Stimulated activated CD4-positive, alpha-beta T cell treated with anti-CD3 and anti-CD28 coated beads, Interleukin-1b, Interleukin-23, amount 100 ng/mL, for 1 hour (primary cell): ENCODE measurements at places on chromosomes 4 and X.
A peak's percentile ranks its signal among the peaks of the same experiment; 100 is the strongest.

DNA sequence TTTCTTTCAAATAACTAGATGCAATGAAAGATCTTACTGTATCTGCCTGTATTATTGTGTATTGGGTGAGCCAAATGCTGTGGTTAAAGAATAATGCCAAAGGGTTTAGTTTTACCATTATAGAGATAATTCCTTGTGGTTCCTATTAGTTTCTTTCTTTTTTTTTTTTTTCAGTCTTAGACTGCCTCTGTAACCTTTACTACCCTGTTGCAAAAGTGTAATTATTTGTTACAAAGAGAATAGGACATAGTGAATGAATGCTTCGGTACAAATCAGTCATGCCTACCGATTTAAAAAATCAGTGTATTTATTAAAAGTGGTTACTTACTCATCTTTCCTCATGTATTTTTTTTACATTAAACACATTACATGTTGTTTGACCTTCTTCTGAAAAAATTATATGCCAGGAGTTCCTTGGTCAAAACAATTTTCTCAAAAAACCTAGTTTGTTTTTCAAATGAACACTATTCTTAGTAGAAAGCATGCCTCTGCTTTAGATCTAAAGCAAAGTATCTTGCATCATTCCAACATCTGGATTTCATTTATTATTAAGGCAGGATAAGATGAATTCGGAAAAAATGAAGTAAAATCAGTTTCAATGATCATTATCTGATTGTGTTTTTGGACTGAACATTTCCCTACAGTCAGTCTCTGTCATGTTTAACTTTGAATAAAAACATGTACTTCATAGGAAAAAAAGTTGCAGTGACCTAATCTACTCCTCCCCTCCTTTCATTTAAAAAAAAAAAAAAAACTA is 21.2 kb upstream of the SYNPO2 start:
- DNase-seq: no peak

- no peak for DNase-seq
These were observed 602.8 kb upstream of the EPHA5 start for GRCh38 chr4:66273110-66273509.

- no peak for DNase-seq
These were observed 142.2 kb downstream of the FAM47A start for GRCh38 chrX:33989936-33990335.

DNA sequence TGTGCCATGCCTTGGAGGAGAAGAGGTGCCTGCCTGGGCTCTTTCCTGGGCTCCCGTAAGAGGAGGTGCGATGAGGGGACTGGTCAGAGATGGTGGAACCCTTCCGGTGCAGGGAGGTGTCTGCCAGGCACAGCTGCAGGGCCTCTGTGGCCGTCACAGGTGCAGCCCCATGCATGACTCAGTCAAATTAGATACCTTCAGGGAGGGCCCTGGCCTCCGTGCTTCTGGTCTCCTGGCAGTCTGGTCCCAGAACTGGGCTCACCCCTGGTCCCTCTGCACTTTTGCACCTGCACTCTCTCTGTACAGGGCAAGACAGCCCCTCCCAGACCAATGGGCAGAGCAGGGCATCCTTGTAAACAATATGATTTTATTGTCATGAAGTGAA is 49.9 kb upstream of the LRPAP1 start:
- no peak for DNase-seq

- no peak for DNase-seq
These were observed 129.4 kb upstream of the RAI2 start for GRCh38 chrX:17990532-17990931.

GRCh38 chrX:23287191-23287725 is 47.4 kb upstream of the PTCHD1 start:
- no peak for DNase-seq

GRCh38 chrX:22365460-22365859 is 92.7 kb downstream of the CBLL2 start:
- DNase-seq: no peak

DNA sequence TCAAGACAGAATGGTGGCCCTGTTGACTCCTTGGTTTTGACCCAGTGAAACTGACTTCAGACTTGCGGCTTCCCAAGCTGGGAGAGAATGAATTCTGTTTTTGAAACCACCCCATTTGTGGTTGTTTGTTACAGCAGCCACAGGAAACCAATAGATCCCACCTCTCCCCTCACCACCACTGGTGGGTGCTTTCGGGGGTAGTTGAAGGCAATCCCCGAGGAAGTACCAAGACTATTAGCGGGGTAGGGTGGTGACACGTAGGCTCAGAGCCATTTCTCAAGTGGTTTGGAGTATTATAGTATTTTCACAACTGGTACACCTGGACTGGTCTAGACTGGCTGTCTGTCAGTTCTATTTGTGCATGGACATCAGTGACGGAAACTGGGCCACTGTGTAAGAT is 189.1 kb upstream of the RBPJ start:
- peak; percentile 4 for DNase-seq

DNA sequence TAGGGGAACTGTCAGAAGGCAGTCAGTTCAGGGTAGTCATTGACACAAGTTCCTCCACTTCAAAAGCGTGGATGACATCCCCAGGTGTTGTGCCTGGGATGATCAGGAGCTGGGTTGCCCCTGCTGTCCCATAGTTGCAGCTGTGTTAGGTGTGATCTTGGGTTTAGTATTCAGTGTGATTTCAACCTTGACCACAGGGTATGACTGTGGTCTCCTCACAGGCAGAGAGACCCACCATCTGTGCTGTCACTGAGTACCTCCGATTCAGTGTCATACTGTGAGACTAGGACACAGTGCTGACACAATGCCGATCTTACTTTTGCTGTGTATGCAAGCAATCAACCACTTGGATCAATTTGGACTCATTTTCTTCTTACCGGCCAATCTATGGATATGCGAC is 25.2 kb downstream of the FOXR2 start:
- DNase-seq: no peak

GRCh38 chr4:2882341-2882740 is 38.7 kb downstream of the ADD1 start:
- no peak for DNase-seq

DNA sequence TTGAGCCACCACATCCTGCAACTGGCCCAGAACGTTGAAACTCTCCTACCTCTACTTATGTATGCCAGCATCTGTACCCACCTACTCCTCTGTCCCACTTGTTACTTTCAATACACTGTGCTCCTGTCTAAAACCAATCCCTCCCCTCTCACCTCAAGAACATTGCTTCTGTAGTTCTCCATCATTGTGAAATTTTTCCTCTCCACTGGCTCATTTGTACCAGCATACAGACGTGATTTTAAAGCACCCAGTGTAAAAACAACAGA is 25.5 kb upstream of the USO1 start:
- DNase-seq: no peak

DNA sequence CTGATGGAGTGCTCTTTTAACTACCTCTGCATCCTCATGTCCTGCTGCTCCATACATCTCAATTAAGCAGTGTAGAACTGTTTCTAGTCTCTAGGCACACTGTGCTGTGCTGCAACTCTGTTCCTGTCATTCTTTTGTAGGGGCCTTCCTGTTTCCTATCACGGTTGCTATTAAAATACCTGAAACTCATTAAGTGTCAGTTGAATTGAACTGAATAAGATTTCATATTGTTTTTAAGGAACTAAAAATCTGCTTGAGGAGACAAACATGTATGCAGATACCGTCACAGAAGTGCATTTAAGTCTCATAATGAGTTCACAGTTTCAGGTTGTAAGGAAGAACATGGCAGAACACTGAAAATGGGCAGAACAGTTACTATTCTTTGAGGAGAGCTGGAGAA is 170.1 kb downstream of the LARP7 start:
- DNase-seq: no peak

DNA sequence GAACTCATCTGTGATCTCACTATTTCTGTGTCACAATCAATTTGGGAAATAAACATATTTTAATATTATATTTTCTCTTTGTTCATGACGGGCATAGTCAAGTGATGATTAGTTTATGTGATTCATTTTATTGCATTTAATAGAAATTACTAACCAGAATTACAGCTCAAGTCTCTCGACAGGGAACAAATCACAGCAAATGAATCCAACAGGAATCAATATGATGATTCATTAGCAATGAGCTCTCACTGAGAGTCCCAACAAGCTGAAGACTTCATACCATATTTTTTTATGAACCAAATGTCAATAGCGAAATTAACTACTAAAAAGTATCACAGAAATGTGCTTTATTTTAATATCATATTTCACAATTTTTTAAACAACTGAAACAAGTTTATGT is 649.7 kb downstream of the GRID2 start:
- no peak for DNase-seq

- DNase-seq: no peak
These were observed 13.2 kb upstream of the HCCS start for GRCh38 chrX:11097933-11098332.
